ENCODE measurements at places on chromosomes 1 and 21.

GRCh38 chr1:24564695-24565094 is 8.8 kb downstream of the NCMAP start:
- DNase-seq: no peak

DNA sequence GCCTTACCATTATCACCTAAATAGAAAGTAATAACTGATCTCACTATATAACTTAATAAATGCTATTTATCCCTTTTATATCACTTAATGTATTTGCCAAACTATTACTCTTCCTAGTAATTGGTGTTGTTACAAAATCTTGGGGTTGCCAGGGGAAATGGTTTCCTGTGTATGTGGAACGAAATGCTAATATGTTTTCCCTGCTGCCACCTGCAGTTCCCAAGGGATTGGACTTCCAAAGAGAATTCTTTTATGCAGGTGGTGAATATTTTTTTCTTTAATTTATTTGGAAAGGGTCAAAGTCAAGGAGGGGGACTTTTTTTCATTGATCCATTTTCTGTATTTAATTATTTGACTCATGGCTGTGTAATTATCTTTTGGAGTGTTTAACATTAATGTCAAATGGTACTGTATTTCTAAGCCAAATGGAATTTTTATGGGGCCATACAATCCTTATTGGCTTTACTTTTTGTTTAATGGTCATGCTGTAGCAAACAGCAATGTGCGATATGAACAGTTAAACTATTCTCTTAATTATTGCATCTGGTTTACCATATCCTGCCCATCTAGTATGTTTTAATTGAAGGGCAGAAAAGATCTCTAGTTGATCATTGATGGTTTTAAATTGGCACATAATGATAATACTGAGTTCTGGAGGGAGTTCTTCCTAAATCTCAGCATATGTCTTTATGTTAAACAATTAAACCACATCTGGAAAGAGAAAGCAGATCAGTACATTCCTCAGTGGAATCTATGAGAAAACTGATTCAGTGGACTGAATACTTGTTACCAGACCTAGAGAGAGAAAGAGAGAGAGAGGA is 486.3 kb downstream of the TTLL7 start:
- no peak for DNase-seq

DNA sequence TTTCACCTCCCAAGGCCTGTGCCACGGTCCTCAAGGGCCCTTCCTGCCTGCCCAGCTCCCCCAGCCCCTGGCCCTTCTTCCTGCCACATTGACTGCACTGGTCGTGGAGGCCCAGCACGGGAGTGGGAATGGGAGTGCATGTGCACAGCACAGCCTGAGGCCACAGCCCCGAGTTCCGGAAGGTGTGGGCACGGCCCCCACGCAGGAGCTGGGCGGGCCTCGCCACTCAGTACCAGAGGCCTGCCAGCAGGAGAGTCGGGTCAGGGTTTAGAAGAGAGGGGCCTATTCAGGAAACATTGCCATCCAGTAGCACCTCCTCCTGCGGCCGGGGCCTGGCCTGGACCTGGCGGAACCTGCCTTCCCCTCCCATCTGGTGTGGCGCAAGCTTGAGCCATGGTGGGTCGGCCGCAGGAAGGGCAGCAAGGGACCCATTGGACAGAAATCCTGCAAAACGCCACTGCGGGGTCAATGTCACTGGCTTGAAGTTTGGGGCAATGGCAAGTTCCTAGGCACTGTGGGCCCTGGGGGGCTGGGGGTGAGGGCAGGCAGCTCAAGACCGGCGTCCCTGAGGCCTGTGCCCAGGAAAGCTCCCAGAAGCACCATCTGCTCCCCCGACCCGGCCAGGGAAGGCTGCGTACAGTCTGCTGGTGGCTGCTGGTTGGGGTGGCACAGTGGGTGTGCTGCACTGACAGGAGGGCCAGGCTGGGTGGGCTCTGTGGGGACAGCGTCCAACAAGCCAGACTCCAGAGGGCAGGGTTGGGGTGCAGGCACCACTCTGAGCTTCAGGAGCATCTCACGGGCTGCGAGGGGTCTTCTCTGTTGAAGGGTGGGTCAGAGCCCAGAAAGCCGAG is 1.8 kb upstream of the TMEM52 start:
- DNase-seq: no peak

DNA sequence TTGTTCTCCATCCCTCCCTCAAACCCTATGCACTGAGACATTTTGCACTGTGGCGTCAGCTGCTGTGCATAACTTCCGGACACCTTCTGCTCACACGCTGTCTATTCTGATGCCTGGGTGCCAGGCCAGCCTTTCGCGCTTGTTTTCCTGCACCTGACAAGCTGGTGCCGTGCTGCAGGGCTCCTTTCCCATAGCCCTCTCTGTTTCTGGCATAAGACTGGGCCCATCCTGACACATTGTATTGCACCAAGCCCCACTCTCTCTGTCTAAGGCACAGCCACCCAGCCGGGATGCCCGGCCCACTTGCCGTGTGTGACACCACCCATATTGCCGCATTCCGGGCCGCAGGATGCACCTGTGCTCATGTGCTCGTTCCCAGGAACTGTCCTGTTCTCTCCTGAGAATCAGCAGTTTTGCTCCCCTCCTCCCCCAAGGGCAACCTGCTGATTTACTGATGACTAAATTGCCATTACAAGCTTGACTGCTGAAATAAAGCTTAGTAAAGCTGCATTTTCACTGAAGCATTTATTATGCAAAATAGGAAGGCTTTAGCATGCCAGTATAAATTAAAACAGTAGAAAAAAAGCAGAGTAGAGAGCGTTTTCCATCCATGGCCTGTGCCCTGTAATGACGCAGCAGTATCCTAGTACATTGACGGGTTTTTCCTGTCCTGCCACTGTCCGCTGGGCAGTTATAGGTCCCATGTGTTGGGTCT is 88.0 kb downstream of the CD247 start:
- no peak for DNase-seq

DNA sequence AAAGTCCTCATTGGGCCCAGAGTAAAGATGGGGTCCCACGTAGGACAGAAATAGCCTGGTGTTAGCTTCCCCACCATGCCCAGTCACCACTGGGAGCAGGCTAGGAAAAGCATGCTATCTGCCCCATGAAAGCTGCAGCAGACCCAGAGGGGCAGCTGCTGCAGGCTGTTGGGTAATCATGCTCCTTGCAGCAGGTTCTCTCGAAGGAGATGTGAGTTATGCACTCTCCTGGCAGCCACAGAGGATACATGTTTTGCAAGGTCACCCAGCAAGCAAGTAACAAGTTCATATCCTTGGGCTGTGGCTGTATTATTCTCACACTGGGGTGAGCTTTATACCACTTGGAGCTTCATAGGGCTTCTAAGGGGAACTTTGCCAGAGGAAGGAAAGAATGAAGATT is 9.1 kb upstream of the HEYL start:
- DNase-seq: no peak

- DNase-seq: no peak
Observed at GRCh38 chr1:1677718-1678580, 14.6 kb downstream of the SLC35E2B start.

DNA sequence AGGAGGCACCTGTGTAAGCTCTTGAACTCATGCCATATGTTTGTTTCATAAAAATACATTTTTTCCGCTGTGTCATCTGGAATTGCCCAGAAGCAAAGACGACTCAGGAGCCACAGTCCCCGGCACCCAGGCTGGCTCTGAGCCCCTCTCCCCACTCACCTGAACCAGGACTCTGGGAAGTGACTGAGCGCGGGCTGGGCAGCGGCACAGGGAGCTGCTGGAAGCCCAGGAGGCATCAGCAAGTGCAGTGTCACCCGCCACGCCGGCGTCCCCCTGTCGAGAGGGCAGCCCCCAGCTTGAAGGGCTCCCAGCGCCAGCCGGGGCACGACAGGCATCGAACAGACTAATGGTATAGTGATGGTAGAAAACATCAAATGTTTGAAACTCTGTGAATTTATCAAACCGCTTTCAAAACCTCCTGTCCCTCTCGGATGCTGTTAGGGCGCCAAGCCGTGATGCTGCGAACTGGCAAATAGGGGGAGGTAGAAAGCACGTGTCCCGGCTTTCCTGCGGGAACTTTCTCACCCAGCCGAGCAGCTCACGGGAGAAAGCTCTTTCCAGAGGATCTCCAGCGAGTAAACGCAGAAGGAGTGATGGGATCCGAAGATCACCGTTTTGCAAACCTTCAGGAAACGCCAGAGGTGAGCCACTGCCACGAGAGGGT is 57.8 kb upstream of the COL18A1 start:
- peak; percentile 57 for DNase-seq

GRCh38 chr1:18293291-18293690 is 185.7 kb downstream of the IGSF21 start:
- DNase-seq: no peak

GRCh38 chr1:109269981-109270622 is 12.8 kb downstream of the PSRC1 start:
- no peak for DNase-seq

GRCh38 chr21:38965910-38966504 is 160.3 kb downstream of the ETS2 start:
- peak; percentile 90 for DNase-seq

- no peak for DNase-seq
Observed at GRCh38 chr1:81757398-81758020, 43.2 kb upstream of the ADGRL2 start.

DNA sequence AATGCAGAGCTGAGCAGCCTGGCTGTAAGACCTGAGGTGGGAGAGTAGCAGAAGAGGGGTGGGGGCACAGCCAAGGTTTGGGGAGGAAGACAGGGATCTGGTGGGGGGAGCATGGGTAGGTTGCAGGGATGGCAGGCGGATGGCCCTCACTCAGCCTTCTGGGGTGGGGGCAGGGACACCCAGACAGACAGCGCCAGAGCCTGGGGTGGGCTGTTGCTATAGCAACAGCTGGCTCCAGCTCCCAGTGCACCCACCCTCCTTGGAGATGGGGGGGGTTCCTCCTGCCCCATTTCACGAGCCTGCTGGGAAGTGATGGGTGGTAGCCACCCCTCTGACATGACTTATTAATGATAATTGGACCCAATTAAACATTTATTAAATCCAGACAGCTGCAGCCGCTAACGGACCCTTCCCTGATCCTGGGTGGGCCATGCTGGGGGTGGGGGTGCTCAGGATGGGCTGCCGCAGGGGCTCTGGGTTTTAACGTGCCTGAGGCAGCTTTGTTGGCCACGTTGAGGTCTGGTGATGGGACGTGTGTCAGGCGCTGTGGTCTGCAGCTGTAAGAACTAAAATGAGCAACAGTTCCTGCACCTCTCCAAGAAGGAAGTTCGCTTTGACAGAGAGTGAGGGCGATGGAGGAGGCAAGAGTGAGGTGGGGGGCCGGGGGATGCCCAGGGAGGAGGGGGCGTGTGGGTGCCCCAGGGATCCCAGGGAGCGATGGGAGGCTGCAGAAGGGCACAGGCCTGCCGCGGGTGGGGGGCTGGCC is 19.4 kb downstream of the AGRN start:
- no peak for DNase-seq

GRCh38 chr21:45074048-45074817 is at the start of gene ADARB1:
Gene ADARB1, plus strand, starts transcription at chr21:45074580. Its CDS starts 97,077 bp downstream, at chr21:45171657.
- peak; percentile 86 for DNase-seq

GRCh38 chr1:110120960-110121561 is 8.8 kb downstream of the UBL4B start:
- DNase-seq: no peak

DNA sequence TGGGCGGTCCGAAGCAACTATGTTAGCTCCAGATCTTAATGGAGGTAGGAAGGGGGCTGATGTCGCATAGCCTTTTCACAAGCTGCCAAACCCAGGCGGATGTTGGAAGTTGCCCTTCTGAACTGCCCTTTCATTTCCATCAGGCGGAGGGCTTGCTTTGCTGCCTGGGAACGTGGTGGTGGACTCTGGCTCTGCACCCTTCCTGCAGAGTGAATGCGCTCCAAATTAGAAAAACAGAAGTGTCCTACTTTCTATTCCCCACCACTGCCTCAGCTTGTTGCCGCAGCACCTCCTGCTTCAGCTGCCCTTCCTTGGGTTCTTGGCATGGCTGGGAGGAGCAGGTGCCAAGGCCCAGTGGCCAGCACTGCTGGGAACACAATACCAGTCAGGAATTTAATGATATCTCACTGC is 60.6 kb downstream of the AK4 start:
- no peak for DNase-seq

DNA sequence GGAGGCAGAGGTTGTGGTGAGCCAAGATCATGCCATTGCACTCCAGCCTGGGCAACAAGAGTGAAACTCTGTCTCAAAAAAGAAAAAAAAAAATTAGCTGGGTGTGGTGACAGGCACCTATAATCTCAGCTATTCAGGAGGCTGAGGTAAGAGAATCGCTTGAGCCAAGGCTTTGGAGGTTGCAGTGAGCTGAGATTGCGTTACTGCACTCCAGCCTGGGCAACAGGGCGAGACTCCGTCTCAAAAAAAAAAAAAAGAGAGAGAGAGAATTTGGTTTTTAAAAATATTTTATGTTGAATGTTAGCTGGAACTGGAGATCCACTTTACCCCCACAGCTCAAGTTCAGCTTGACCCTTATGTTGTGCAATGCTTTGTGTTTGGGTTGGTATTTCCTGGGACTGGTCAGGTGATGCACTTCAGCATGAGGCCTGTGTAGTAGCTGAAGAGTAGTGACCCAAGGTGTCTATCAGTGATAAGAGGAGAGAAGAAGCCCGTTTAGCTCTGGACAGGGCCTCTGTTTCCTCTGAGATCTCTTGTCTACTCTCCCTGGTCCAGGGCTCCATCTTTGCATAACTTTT is 36.8 kb upstream of the MACF1 start:
- DNase-seq: peak; percentile 55

DNA sequence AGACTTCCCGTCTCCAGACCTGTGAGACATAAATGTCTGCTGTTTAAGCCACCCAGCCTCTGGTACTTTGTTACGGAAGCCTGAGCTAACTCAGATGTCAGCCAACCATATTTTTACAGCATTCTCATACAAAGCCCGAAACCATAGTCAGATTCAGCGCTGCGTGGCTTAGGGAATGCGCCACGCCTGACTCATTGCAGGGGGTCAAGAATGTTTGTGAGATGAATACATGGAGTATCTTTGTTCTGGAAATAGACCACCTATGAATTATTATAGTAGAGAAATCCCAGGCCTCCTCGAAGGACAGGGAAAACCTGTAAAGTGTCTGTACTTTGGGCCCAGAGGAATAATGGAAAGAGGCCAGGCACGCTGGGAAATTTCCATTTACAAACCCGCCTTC is 434.8 kb downstream of the CAMTA1 start:
- no peak for DNase-seq

DNA sequence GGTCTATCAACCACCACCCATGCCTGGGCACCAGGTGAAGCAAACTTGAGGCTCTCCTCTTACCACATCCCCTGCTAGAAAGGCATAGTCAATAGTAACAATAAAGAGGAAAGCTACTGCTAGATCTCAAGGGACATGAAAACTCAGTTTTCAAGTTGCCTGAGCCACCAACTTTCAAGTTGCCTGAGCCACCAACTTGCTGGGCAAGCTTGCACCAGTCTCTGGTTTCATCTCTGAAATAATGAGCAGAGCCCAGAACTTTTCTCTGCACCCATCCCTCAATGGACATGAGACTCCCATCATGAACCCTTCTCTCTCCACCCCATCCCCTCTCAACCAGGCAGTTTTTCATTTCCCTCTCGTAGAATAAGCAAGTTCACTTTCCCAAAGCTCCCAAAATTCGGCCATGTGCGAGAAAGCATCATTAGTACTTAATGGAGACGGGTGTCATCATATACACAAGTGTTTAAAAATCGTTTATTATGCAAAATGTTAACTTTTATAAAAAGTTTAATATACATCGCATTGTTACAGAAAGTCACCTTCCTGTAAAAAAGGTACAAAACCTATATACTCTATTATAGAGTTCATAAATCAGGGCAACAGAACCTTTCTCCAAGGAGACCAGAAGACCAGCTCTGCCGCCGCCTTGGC is 1.7 kb downstream of the ID3 start:
- no peak for DNase-seq
